ENCODE measurements at places on chromosomes 12 and 14.
A peak's percentile ranks its signal among the peaks of the same experiment; 100 is the strongest.

GRCh38 chr14:97873291-97873690 is 1076.1 kb downstream of the VRK1 start:
- DNase-seq: no peak

GRCh38 chr12:94169495-94169894 is 21.1 kb downstream of the PLXNC1 start:
- DNase-seq: no peak

- DNase-seq: no peak
These were observed 38.0 kb downstream of the PTGER2 start for GRCh38 chr14:52352061-52352491.

DNA sequence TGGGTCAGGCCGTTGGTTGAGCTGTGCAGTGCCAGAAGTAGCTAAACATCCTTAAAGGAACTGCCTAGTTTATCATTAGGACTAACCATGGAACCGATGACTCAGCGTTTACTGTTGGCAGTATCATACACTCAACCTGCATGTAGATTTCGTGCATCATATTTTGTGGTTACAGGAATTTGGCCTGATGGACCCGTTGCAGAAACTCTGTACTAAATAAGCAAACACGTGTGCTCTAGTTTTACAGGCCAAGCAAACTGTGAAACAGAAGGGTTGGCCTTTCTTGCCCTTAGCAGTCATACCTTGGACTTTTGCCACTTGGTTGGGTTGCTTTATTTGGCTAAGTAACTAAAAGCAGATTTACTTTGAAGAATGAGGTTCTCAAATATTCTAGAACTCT is 35.6 kb downstream of the DGLUCY start:
- no peak for DNase-seq

DNA sequence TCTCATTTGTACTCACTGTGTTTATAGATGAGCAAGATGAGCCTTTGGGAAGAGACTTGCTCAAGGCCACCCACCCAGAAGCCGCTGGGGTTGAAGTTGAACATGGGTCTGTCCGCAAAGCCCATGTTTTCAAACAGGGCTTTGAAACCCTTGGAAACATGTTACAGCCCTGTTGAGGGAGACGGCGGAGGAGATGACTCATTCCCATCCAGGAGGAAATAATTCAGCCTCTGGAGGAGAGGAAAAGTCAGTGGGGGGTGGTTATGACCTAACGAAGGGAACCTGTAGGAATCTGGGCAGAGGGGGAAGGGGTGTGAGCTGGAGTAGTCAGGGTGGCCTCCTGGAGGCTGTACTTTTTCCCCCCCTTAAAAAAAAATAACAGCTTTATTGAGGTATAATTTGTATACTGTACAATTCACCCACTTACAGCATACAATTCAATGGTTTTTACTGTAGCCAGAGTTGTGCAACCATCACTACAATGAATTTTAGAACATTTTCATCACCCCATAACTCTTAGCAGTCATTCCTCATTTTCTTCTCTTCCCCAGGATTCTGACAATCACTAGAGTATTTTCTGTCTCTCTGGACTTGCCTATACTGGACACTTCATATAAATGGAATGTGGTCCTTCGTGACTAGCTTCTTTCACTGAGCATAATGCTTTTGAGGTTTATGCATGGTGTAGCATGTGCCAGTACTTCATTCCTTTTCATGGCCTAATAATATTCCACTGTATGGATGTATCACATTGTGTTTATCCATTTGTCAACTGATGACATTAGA is 1.9 kb upstream of the RIN3 start:
- no peak for DNase-seq

- DNase-seq: no peak
These were observed 553.6 kb upstream of the ATP2B1 start for GRCh38 chr12:90262251-90262650.

DNA sequence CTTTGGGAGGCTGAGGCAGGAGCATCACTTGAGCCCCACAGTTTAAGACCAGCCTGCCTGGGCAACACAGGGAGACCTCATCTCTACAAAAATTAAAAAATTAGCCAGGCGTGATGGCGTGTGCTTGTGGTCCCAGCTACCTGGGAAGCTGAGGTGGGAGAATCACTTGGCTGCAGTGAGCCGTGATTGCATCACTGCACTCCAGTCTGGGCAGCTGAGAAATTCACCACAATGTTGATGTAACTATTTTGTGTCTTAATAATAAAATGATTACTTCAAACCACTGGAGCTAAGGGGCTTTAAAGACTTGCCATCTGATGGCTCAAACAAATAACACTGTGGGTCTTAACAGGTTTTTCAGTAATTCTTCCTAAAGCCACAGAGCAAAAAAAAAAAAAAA is 10.8 kb downstream of the ERH start:
- DNase-seq: no peak

GRCh38 chr12:42173961-42174521 is 29.4 kb upstream of the GXYLT1 start:
- DNase-seq: no peak

DNA sequence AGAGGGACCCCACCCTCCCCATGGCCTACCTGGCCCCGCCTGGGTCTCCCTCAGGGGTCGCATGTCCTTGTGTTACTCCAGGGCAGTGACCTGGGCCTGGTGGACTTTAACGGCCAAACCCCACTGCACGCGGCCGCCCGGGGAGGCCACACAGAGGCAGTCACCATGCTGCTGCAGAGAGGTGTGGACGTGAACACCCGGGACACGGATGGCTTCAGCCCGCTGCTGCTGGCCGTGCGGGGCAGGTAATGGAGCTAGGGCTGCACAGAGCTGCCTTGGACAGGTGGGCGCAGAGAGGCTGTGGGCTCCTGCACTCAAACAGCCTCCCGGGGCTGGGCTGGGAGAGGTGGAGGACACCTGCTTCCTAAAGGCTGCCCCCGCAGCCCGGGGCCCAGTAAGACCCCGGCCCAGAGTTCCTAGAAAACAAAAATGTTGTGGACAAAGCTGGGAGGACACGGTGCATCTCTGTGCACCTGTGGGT is 21.6 kb downstream of the ASPG start:
- DNase-seq: no peak

DNA sequence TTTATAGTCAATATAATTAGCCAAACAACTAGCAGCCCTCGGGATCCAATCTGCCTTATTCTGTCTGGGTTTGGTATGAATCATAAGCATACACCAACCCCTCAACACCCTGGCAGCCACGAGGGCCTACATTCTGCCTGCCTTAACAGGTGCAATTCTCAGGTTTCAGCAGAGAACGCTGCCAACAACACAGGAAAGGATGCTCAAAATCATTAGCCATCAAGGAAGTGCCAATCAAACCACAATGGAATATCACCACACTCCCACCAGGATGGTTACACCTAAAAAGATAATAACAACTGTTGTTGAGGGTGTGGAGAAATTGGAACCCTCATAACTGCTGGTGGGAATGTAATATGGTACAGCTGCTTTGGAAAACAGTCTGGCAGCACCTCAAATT is 122.8 kb downstream of the TTC7B start:
- DNase-seq: no peak

- DNase-seq: no peak
These were observed 196.4 kb upstream of the FOXN3 start for GRCh38 chr14:89613260-89614008.

- DNase-seq: no peak
These were observed 255.1 kb upstream of the KRR1 start for GRCh38 chr12:75766263-75767160.

DNA sequence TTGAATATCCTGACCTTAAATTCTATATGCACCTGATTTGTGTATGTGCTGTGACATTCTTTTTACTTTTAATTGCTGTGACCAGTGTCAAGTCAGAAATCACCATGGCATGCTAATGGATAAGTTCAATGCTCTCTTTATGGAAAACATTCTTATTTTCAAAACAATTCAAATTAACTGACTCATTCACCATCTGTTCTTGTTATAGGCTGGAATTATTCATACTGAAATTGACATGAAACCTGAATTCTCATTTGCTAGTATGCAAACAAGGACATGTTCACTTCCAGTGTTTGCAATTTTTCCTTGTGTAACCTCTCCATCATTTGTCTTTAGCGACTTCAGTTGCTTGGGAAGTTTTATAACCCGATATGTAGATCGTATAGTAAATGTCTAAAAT is at the start of gene TAS2R30:
TSS of gene TAS2R30 (minus strand) at position 340 of the 400 bp plus-strand sequence. CDS start 400 bp downstream, outside the sequence.
- DNase-seq: no peak

DNA sequence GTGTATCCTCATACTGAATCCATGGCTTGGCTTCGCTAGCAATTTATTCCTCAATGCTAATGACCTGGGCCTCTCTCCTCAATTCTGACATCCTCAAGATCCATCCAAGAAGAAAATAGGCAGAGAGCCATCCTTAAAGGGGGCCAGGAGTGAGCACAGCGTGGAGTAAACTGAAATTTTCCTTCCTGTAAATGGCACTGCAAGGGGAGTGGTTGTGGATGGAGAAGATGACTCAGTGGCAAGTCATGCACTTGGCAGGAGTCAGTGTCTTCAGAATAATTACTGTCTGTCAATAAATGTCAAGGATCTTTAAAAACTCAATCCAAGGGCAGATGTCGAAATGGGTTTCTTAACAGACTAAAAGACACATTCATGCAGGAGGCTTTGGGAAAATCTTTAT is 88.0 kb upstream of the TMEM132C start:
- no peak for DNase-seq

DNA sequence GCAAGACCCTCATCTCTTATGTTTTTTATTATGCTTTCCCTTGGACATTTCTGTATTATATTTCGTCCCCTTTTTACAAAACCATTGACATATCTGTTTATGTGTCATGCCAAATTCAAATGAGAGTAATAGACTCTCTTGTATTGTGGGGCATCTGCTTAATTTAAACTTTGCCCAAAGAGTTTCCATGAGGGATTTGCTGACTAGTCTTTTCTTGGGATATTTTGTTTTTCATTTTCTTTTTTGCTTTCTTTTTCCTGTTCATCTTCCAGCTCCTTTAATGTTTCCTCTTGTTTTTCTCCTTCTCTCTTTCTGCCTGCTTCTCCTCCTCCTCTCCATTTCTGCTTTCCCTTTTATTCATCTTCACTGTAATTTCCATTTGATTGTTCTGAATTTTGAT is 13.8 kb upstream of the ZNF26 start:
- no peak for DNase-seq

- no peak for DNase-seq
These were observed 130.3 kb downstream of the CEP83 start for GRCh38 chr12:94329366-94329765.

- no peak for DNase-seq
These were observed 26.8 kb downstream of the BCAT1 start for GRCh38 chr12:24922090-24922489.

GRCh38 chr14:24232645-24233537 is at the start of gene GMPR2:
Gene GMPR2, plus strand, starts transcription at chr14:24232929. Its CDS starts 325 bp downstream, at chr14:24233254.
- peak; percentile 67 for DNase-seq

DNA sequence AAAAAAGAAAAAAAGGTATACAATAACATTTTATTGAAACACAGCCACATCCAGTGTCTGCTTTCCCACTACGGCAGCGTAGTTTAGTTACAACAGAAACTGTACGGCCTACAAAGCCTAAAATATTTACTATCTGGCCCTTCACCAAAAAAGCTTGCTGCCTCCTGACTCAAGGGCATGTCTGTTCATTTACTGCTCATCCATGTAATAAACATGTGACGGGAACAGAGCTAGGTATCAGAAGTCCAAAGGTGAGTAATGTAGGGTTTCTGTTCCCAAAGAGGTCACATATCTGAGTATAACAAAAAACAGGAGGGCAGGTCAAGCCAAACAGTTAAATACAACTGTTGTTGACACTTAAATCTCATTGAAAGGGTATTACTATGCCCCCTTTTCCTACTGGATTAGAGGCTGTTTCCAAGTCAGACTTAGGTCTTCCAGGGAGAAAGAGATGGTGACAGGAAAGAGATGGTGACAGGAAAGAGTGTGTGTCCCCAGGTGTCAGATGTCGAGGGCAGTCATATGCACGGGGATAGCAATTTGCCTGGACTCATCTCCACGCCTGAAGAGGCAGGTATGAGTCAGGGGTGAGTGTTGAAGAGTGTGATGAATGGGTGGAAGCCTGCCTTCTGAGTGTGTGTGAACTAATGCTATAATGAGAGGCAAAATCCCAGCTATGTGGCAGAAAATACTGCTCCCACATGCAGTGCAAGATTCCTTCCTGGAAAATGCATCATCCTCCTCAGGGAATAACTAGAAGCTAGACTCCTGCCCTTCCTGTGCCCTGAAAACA is 77.7 kb downstream of the MAP3K9 start:
- DNase-seq: no peak

- no peak for DNase-seq
These were observed 160.1 kb downstream of the KTN1 start for GRCh38 chr14:55739967-55740648.

GRCh38 chr14:95692109-95692508 is 5.9 kb downstream of the TCL1B start:
- no peak for DNase-seq

- no peak for DNase-seq
These were observed 1.5 kb upstream of the MRPL42 start for GRCh38 chr12:93465841-93466240.

DNA sequence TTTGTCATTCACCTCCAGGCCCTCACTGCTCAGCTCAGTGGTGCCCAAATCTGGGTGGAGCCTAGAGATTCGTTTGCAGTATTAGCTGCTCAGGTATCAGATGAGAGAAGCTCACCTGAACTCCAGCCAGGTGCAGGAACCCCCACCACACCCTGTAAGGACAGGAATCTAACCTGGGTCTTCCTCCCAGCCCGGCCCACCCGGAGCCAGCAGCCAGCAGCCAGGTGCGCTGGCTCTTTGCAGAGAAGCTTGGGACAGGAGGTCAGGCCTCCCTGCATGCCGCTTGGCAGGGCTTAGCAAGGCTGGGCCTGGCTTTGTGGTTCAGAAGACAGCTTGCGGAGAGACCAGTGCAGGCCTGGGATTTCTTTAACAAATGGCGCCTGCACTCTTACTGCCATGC is 125.6 kb upstream of the MYL2 start:
- no peak for DNase-seq

- DNase-seq: peak; percentile 41
These were observed 12.1 kb downstream of the SYNE3 start for GRCh38 chr14:95504135-95505029.

DNA sequence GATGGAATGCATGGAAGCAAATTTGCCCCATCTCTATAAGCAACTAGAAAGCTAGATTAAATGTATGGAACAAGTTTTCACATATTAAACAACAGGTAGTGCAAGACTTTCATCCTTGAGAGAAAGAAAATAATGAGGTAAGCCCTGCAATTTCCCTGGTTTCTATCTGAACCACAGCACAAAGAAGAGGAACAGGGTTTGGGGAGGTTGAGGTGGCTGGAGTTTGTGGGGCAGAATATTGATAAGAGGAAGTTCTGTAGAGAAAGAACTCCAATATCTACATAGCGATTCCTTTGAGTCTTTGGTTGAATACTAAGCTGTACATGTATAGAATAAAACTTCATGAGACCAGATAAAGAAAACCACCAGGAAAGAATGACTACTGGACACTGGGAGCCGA is 96.3 kb upstream of the CCND2 start:
- no peak for DNase-seq

- DNase-seq: no peak
These were observed 41.6 kb downstream of the GUCY2C start for GRCh38 chr12:14654842-14655241.

- peak; percentile 84 for DNase-seq
These were observed 17.0 kb downstream of the ZDHHC22 start for GRCh38 chr14:77124345-77125280.
